ENCODE measurements at places on chromosomes 5 and 9.
A peak's percentile ranks its signal among the peaks of the same experiment; 100 is the strongest.

DNA sequence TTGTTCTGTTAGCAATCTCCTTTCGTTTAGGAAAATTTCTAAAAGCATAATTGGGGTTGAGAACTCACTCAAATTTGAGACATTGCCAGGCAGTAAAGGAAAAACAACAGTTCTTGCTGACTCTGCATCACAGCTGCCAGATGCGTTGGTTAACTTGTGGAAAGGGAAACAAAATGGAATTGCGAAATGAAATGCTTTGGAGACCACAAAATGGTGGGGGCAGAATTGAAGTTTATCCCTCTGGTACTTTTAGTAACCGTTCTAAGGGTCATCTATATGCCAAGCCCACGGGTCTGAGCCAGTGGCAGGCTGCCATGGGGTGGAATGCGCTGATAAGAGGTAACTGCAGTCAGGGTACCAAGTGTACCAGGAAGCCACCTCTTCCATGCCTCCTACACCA lies 28.6 kb upstream of the SELENOP start:
- peak; percentile 64 for DNase-seq

DNA sequence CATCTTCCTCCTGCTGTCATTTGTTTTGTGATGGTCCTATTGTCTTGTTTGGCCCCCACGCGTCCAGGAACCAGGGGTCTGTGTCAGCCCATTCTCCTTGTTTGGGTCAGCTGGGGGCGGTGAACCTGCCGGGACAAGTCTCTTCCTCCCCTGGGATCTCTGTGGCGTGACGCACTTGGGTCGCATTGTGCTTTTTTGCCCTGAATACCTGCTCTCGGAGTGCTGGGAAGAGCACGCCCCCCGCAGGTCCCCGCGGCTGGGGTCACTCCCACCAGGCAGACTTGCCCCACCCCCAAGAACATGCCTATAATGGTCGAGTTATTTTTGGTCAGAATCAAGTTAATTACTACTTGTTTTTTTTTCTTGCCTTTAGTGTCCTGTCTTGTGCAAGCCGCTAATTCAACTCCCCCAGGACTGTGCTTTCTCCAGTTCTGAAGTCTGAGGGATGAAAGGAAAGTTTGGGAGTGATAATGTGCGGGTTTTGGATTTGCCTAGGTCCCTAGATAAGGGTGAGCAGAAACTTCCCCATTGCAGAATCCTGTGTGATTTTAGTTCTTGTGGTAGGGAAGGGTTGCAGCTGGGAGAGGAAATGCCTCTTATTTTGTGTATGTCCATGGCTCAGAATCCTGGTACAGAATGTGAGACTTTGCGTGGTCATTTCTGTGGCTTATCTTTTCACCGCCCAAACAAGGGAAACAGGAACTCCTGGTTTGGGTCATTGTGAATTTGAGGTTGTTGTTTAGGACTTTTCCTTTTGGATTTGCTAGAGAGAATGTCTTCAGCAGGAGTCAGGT lies 789 bp downstream of the ACER2 start:
- peak; percentile 24 for DNase-seq

DNA sequence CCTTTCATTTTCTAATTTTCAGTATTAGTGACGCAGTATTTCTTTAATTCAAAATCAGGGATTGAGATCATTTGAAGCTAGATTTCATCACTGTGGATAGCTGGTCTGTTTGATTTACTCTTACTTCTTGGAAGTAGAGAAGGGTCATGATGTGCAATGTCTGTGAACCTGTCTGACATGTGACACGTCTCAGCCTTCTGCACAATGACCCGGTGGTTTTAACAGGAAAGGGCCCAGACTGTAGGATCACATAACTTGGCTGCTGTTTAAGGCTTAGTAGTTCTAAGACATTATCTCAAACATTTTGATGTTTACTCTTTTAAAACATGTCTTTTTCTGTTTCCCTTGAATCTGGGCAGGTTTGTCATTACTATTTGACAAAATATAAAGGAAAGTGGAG lies 823.3 kb upstream of the NUDT12 start:
- no peak for DNase-seq

GRCh38 chr5:158080112-158080511 lies 221.2 kb upstream of the CLINT1 start:
- DNase-seq, result no peak

DNA sequence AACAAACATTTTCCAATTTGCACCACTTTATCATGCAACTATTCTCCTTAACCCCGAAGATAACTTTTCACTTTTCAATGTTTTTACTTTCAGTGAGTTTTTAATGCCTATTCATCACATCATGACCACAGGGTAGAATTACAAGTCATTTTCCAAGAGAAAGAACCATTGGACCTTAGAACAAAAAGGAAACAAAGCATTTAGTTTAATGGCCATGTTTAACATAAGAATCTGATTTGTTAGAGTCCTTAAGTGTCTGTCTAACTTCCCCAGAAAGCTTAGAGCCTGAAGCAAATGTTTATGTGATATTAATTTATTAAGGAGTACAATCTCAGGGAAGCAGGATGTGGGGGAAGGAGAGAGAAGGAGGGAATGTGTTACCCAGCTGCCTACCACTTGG lies 325.8 kb upstream of the RIOK2 start:
- DNase-seq, result no peak

DNA sequence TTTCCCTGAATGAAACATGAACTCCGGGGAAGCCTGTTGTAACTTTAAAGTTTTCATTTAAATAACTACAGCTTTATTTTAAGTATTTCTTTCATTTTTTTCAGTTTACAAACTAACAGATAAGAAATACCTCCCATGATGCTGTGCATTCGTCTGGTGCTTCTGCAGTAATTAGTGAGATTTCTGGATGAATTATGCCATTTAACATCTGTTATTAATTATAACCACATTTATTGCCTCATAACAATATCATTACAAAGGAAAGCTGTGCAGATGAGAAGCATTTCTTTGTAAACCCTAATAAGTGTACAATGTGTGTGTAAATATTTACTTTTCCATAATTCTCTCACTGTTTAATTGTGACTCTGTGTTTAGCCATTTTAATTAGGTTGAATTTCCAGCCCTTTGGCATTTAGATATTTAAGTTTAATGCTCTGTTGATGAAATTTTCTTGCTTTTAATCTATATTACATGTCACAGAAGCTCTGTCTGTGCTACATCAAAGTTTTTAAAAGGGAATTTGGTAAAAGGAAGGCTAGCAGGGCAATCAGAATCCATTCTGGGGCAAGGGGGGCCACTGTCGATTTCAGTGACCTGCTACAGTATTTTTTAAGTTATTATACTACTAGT lies 418.0 kb downstream of the SPATA31D1 start:
- no peak for DNase-seq

DNA sequence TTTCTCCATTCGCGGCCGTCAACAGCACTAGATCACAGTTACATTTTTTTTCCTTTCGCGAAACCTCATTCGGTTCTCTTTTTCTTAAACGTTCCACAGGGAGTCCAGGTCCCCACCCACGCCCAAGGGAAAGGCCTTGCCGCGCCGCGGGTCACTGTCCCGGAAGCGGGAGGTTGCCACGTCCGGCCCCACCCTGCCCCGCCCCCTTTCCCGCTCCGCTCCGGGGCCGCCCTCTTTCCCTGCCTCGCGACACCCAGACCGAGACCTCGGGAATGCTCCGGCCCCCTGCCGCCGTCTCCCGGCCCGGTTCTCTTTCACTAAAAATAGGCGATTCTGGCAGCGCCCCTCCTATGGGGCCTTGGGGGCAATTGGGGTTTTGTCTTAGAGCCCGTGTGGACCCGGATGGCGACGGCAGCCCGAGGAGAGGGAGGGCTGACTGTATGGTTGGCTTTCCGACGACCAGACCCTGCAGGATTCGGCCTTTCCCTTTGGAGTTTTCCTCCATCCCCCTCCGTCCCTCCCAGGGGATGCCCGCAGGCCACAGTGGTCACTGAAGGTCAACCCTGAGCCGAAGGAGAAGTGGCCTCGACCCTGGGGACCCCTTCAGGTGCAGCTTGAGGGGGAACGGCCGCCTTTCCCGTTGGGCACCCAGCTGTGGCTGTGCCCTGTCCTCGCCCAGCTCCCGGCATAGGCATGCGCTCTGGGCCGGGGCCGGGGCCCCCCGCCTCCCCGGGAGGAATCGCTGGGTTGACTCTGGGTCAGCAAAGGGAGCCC lies 2.8 kb upstream of the RACK1 start:
- peak; percentile 90 for DNase-seq

DNA sequence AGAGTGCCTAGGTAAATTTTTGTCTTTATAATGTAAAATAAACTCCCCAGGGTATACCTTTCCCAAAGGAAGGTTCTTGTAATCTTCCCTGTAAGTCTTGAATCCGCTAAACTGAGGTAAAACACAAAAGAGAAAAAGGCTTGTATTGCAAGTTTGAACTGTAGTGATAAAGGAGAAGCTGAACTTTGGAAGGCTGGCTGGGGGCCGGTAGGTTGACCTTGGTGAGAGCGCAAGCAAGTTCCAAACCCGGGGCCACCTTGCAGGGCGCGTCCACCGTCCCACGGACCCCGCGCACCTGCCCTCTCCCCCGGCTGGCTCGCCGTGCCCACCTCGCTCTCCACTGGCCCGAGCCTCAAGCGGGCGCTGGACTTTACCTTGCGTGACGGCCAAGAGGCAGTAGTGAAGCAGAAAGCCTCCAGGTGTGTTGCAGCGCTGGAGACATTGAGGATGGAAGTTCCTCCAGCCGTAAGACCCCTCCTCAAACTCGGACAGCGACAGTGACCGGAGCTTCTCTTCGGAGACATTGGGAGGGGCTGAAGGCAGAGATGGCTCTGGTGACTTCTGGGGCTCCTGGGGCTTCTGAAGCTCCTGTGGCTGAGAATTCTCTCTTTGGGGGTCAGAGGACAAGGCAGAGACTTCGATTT lies 428 bp downstream of the SLCO4C1 start:
- DNase-seq, result no peak

DNA sequence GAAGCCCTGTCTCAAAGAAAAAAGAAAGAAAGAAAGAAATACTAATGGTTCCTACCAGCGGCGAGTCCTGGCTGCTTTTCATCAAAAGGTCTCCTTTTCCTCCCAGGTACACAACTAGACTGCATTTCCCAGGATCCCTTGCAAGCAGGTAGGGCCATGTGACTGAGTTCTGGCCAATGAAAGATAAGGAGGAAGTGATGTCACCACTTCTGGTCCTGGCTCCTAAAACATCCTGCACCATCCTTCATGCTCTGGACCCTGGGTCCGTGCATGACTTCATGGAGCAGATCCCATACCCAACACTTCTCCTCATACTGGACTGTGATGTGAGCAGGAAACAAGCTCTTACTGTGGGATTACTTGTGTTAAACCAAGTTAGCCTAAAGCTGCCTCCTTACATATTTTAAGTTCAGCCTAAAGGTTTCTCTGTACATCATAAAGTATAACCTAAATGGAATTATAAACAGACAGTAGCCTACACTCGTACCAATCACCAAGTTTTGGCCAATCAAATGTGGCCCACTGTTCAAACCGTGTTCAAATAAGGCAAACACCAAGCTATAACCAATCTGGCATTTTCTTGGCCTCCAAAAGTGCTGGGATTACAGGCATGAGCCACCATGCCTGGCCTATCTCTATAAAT lies 30.2 kb upstream of the FUBP3 start:
- no peak for DNase-seq

DNA sequence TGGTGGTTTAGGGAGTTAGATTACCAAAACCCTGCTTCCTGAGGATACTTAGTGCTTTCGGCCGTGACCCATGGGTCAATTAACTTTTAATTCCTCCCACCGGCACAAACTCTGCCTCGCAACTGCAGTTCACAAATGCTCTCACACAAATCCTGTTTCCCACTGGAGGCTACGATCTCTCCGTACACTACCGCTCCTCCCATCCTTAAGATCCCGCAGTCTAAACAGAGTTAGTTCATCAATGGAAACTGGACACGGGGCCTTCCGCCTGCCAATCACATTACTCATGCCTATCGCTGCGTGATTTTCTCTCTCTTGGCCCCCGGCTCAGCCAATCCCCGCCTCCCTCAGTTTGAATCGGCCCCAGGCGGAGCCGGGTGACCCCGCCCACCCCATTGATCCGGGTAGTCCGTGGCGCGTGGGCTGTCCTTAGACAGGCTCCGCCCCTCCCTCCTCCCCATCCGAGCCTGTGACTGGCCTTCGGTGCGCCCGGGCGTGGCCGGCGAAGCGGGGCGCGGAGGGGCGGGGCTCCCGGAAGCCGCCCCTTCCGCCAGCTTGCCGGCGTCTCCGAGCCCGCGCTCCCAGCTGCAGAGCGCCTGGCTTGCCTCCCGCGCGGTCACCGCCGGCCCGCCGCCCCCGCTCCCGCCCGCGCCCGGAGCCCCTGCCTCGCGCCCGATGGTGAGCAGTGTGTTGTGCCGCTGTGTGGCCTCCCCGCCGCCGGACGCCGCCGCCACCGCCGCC lies at the start of gene SLC25A25:
SLC25A25 (plus strand) TSS at position 588 of the 741 bp plus-strand sequence; CDS start at position 676, 88 bp downstream.
- DNase-seq, result peak; percentile 100

DNA sequence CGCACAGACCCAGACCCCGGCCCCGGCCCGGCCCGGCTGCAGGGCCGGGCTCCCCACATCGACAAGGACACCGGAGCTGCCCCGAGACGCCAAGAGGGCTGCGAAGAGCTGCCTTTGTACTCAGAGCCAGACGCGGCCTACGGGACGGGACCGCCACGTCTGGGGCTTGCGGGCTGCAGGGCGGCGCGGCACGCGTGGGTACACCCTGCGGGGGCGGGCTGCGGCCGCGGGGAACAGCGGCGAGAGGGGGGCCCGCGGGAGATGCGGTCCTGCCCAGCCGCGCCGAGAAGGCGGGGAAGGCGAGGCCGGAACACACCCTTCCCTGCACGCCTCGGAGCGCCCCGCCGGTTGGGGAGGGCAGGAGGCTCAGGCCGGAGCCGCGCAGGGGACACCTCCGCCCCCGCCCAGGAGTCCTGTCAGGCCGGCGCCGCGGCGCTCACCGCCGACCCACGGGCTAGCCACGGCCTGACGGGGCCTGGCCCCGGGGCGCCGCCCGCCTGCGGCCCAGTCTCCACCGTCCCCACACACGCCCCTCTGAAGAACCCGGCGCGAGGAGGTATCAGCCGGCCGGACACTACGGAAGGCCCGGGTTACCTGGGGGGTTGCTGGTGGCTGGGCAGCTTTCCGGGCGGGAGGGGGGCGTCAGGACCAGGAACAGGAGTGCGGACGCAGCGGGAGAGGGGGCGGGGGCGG lies 478 bp downstream of the RAB14 start:
- DNase-seq, result no peak

- no peak for DNase-seq
These were observed 753 bp upstream of the STC2 start for GRCh38 chr5:173328844-173329490.

DNA sequence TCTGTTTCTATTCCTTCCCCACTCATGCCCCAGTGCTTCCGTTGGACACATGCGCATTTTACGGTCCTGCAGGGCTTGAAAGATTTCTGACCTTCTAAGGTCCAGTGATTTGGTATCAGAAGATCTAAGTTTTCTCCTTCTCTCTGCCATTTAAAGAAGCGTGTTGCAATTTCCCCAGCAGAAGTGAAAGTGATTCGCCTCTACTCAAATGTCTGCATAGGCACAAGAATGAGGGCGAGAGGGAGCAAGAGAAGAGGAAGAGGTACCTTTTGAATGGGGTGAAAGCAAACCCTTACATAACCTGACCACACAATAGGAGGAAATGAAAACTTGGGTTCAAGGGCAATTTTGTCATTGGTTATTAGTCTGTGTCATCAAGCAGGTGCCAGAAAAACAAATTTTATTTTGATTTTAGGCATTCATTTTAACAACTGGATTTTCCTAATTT lies 31.7 kb upstream of the NR3C1 start:
- DNase-seq, result no peak

All from uterus (tissue), 4 donors.